ENCODE measurements at places on chromosomes 3 and 15. TPM values are rescaled to one million over a fixed set of nuclear protein-coding genes. Genes with fewer than 3 reads are reported as not detected.
A peak's percentile ranks its signal among the peaks of the same experiment; 100 is the strongest.

DNA sequence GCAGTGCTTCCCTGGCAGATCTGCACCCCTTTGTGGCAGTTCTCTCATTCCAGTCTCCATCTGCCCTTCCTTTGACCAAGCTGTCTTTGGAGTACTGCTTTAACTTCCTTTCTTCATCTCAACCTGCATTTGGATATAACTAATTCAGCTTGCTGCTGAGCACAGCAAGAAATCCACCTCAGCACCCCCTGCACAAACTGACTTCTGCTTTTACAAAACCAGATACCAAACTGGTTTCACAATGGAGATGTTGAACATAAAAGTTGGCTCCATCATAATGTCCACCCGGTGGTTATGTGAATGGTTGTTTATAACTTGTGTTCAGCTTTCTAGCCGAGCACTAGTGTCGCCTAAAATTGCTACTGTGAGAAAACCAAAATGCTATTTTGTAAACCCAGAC is 341.1 kb upstream of the SEMA6D start:
- no peak for DNase-seq

DNA sequence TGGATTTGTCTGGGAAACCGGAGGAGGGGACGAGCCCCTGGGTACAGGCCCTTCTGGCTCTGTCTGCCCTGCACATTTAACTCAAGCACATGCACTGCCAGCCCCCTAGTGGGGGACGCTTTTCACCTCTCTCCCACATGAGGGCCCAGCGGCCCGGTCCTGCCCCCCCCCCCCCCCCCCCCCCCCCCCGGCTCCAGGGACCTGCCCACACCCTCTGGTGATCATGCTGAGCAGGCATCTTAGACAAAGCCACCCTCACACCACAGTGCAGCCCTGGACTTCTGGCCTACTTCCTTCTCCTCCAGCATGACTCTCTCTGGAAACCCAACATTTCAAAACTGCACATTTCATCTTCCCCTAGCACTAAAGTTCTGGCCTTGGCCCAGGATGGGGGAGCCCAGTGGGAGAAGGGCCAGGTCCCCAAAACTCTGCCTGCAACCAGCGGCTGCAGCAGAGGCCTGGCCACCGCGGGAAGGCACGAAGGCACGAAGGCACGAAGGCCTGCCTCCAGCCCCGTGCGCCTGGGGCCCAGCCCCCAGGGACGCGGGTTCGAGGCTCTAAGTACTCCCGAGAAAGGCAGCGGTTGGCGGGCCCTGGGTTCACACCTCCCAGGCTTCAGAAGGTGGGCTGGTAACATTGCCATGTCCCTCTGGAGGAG is 14.1 kb downstream of the KLF15 start:
- DNase-seq, result no peak

Gene GREM1
- polyA plus RNA-seq, result 0.11 TPM

Gene LAMB2
- 803 TPM for polyA plus RNA-seq

- DNase-seq, result no peak
These were observed 273.3 kb downstream of the NSUN3 start for GRCh38 chr3:94336046-94336753.

DNA sequence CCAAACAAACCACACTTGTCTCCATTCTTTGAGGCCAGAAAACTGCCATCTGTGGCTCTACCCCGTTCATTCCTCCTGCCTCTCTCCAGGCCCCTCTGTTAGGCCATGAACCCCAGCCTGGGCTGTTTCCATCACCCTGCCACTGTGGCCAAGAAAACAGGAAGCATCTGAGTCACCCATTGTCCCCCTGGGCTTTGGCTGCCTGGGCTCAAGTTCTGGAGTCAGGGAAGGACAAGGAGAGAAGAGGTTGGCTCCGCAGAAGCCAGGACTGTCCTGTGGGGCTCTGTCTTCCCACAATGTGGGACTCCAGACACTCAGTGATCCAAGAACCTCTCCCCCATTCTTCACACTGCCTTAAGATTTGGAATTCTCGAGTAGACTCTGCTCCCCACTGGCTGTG is 14.8 kb upstream of the LCTL start:
- peak; percentile 74 for DNase-seq

- no peak for DNase-seq
These were observed 160.3 kb downstream of the ANXA2 start for GRCh38 chr15:60237446-60237845.

GRCh38 chr15:30922480-30923311 is 19.0 kb downstream of the FAN1 start:
- DNase-seq, result no peak

DNA sequence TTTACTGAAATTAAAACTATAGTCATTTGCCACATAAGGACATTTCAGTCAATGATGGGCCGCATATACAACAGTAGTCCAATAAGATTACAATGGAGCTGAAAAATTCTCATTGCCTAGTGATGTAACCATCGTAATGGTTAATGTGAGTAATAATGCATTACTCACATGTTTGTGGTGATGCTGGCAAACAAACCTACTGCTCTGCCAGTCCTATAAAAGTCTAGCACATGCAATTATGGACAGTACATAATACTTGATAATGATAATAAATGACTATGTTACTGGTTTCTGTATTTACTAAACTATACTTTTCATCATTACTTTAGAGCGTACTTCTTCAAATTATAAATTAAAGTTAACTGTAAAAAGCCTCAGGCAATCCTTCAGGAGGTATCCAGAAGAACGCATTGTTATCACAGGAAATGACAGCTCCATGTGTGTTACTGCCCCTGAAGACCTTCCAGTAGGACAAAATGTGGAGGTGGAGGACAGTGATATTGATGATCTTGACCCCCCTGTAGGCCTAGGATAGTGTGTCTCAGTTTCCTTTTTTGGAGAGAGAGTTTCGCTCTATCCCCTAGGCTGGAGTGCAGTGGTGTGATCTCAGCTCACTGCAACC is 102.7 kb downstream of the ATP1B3 start:
- no peak for DNase-seq

GRCh38 chr3:102756706-102757105 is 321.9 kb downstream of the ZPLD1 start:
- DNase-seq, result no peak

GRCh38 chr3:42226470-42227425 is 39.2 kb downstream of the CCK start:
- no peak for DNase-seq

- DNase-seq, result no peak
These were observed 3.4 kb downstream of the MON1A start for GRCh38 chr3:49926117-49926728.

Gene FBXO40
- 72.1 TPM for polyA plus RNA-seq

Gene QARS1
- polyA plus RNA-seq, result 132 TPM

DNA sequence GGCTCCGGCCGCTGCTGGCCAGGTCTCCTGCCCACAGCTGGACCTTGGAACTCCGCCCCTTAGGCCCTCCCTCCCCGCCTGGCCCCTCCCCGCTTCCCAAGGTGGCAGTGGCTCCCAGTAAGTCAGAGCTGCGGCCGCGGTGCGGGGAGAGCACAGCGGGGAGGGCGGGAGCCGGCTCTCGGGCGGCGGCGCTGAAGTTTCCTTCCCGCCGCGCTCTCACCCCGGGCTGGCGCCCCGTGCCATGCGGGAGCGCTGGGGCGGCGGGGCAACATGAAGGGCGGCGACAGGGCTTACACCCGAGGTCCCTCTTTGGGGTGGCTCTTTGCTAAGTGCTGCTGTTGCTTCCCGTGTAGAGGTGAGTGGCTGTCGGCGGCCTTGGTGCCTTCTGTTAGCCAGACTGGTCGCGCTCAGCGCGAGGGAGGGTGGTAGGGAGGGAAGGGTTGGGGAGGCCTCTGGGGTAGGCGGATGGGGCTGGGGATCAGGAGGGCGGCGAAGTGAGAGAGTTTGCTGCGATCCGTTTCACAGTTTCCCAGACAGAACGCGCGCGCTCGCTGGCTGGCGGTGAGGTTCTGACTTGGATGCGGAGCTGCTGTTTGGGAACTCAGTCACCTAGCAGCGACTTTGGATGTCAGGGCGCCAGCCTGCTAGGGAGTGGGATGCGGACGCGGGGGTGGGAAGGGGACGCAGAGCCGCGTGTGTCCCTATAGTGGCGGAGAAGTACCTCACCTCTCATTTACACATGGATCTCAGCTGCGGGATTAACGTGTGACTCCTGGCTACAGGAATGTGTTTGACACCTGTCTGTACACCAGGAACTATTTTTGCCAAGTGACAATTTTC is 145.5 kb upstream of the UMPS start:
- peak; percentile 80 for DNase-seq

DNA sequence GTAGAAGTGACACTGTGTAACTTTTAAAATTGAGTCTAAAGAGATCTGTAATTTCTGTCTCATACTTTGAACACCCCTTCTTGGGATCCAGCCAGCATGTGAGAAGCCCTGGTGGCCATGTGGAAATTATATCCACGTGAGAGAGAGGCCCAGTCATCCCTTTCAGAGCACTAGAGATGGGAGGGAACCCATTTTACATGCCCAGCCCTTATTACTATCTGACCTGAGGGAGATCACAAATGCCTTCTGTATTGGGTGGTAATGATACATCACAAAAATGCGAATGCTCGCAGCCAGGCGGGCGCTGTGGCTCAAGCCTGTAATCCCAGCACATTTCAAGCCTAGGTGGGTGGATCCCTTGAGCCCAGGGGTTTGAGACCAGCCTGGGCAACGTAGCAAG is 27.3 kb upstream of the TRAK1 start:
- DNase-seq, result no peak

Gene NR2E3
- polyA plus RNA-seq, result 0.05 TPM

Gene AHSG
- 0.05 TPM for polyA plus RNA-seq

GRCh38 chr3:117990627-117991026 is 1044.0 kb downstream of the IGSF11 start:
- no peak for DNase-seq

GRCh38 chr3:4627651-4628375 is 134.7 kb downstream of the ITPR1 start:
- DNase-seq, result no peak

DNA sequence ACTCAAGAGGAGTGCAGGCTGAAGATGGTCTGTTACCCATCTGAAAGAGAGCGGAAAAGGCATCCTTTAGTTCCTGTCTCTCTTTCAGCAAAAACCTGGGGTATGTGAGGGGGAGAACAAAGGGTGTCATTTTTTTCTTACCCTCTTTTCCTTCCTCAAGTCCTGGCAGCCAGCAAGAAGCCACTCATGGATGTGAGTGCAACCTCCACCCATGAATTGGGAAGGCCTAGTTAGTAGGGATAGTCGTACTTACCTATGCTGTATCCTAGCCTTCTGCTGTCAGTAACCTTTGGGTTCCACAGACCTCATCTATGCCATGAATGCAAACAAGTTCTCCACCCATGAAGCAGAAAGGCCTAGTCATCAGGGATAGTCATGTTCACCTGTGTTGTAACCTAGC is 472.8 kb downstream of the ZIC1 start:
- no peak for DNase-seq

DNA sequence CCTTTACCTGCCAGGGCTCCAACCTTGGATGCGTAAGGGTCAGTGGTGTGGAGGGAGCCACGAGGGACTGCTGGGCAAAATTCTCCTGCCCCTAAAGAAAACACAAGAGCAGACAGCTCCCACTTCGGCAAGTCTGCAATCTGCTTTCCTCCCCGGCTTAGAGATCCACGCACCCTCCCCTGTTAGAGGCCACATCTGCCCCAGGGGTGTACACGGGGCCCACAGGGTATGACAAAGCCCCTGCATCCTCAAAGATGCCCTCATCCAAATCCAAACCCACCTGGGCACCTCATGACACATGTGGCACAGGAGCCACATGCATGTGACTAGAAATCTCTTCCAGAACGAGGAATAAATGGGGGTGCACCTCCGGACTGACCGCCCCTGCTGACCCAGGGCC is 25.5 kb downstream of the ZXDC start:
- DNase-seq, result no peak

Gene KNL1
- 0.14 TPM for polyA plus RNA-seq

GRCh38 chr15:50181201-50181968 is 611 bp upstream of the SLC27A2 start:
- no peak for DNase-seq

- DNase-seq, result no peak
These were observed 7.0 kb upstream of the USP4 start for GRCh38 chr3:49346797-49347251.

GRCh38 chr3:170057550-170057949 is 19.8 kb downstream of the GPR160 start:
- DNase-seq, result no peak

DNA sequence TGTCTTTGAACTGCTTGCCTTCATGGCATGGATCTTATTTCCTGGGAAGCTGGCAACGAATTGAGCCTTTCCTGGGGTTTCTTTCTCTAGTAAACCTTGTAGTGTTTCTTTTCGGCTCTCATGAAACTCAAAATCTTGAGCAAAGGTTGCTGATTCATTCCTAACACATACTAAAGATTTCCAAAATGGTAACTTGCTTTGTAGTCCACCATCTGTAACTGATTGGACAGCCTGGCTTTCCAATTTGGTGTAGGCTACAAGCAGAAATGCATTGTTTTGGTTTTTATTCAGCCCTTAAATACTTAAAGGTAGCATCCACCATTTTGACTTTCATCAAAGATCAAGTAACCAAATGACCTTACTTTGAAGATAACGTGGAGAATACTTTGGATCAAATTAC is 38.1 kb downstream of the LRTM1 start:
- DNase-seq, result no peak

DNA sequence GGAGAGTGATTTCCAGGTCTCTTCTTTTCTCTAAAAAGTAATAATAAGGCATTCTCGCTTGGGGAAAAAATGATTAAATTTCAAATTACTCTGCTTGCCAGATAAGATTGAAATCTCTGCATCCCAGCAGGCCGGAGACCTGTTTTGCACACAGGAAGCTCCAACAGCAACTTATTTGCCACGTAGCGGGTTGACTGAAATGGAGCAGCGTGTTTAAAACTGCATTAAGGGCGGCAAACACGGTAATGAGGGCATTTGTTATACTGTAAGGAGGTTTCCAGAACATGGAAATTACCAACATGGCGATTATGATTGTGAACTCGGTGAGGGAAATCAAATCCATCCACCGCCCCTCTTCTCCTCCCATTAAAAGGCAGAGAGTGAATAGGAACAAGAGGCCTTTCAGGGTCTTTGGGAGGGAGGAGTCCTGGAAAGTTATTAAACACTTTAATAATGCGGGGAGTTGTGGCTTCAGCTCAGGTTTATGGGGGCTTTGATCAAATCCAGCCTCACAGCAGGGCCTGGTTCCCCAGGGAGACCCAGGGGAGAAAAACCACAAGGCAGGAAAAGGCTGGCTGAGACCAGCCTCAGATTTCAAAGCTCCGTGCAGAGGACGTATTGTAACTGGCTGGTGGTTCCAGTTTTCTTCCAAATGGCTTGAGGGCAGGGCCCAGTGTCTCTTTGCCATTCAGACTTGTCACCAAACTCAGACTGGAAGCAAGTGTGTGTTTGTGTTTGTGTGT is 242.3 kb downstream of the TLE3 start:
- DNase-seq, result no peak
